ENCODE measurements at places on chromosomes 4 and X.

DNA sequence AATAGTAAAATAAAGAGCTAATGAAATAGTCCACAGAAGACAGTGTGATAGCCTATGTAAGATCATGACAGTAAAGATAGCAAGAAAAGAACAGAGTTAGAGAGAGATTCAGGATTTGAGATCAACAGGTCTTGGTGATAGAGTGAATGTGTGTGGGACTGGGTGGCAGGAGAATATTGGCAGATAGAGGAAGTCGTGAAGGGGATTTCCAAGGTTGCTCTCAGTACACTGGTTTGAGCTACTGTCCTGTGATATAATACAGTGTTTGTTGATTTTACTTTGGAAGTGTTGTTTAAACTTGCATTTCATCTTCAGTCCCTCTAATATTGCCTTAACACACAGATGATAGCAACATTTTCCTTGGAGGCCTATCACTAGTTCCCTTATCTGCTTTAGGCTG is 44.1 kb downstream of the DTHD1 start:
- DNase-seq = no peak

DNA sequence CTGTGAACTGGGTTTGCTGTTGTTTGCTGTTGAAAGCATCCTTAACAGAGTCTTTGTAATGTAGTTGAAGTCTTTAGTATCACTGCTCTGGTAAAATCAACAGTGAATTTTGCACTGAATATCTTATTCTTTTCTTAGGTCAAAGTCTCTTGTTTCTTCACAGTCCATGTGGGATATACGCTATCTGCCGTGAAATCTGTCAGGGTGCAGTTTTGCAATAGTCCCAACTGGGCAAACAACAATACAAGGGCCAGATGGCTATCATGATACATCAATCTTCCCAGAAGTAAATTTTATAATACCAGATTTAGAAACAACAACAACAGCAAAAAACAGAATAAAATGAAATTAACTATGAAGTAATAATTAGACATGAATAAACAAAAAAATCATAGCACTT is 123.5 kb downstream of the PPARGC1A start:
- no peak for DNase-seq

- DNase-seq = peak; percentile 64
Measured at GRCh38 chr4:16196482-16197393, 29.5 kb downstream of the TAPT1 start.

- no peak for DNase-seq
Measured at GRCh38 chr4:1638272-1638598, 45.9 kb downstream of the FAM53A start.

Measured in EL (cell line).